ENCODE measurements at places on chromosomes 4 and X.

DNA sequence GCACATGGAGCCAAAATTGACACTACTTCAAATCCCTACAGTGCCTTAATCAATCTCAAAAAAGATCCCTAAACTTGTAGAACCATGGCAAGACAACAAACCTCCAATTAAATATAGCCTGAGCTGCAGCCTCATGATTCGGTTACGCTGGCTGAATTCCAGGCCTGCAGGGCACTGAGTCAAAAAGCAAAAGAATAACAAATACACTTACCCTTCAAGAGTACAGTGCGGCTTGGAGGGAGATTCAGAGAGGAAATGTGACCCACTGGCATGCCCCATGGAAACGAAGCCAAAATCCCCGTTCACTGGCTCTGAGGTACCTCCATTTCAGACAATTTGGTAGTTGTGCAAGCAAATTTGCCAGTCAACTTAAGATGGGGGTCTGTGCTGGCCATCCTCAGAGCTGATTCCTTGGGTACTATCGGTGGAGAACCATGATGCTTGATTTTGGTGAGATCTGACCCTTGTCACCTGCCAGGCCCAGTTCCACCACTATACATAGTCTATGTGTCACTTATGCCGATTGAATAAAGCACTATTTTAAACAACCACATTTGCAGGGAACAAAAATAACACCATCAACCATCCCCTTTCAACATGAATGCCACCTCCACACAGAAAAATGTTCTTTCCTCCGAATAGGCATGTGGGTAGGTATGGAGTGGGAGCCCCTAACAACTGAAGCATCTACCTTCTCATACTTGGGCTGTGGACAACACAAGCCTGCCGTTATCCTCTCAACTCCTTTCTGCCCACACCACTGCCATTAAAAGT lies 2.1 kb downstream of the C4orf54 start:
- DNase-seq = no peak

- peak; percentile 22 for DNase-seq
Observed at GRCh38 chr4:184514121-184514988, 40.0 kb upstream of the IRF2 start.

- no peak for DNase-seq
Observed at GRCh38 chrX:41382714-41383645, 49.0 kb downstream of the DDX3X start.

GRCh38 chr4:146207410-146207809 lies 6.9 kb upstream of the REELD1 start:
- no peak for DNase-seq

DNA sequence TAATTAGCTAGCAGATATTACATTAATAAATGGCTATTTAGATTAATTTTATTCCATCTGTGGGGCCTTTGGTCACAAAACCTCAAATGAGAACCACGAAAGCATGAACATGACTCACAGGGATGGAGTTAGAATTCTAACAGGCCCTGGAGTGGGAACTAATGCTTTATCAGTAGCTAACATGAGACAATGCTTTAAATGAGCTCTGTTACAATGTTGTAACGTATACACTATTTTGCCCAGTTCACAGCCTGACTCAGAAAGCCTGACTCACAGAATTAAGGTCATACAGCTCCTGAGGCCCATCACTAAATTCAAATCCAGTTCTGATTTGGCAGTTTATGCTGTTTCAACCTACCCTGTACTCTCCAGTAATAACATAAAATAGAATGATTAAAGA lies 23.2 kb downstream of the VEGFC start:
- peak; percentile 56 for DNase-seq

GRCh38 chrX:152831391-152831790 lies 528 bp downstream of the NSDHL start:
- DNase-seq = no peak

- DNase-seq = no peak
Observed at GRCh38 chr4:107006218-107006617, 29.9 kb downstream of the DKK2 start.

DNA sequence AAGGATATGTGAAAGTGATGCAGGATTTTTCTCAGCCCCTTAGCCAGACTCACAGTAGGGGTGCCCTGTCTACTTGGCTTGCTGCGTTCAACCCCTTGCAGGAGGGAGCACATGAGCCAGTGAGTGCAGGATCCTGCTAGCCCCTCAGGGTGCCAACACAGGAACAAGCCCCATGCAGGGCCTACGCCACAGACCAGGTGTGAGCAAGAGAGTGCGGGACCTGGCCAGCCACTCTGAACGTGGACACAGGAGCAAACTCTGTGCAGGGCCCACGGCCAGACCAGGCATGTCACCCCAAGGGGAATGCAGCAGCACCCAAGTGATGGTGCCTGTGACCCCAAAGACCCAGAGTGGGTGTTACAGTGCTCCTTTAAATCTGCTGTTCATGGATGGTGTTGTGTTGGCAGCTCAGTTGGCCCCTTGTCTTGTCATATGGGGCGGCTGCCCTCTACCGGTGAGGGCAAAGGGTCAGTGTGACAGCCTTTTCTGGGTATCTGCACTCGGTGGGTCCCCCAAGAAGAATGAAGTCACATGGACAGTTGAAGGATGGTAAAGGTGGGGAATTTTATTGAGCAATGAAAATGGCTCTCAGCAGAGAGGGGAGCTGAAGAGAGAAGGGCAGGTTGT lies 188.4 kb upstream of the MAOA start:
- DNase-seq = no peak

- no peak for DNase-seq
Observed at GRCh38 chr4:181562399-181562798, 680.8 kb upstream of the TENM3 start.

DNA sequence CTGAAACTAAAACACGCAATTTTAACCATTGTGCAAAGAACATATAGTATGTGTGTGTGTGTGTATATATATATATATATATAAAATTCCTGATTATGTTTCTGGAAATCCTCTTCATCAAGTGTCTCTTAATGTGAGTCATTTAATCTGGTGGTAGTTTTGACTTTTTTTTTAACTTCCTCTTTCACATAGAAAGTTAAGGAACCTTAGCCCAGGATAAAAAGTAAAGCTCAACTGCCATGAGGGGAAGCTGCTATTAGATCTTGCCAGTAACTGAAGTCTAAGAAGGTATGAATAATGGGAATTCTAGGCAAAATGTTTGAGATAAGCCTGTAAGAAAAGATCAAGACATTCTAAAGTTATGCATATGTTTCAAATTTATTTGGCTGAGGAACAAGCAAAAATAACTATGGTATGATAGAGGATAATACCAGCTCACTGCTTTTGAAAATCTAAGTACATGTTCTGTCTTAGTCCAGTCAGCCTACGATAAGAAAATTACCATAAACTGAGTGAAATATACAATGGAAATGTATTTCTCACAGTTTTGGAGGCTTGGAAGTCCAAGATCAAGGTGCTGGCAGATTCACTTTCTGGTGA lies 757.0 kb downstream of the TRAM1L1 start:
- no peak for DNase-seq

- no peak for DNase-seq
Observed at GRCh38 chrX:130801901-130802300, 101.1 kb downstream of the ENOX2 start.

GRCh38 chr4:139492429-139492828 lies 38.5 kb downstream of the RAB33B start:
- DNase-seq = no peak

DNA sequence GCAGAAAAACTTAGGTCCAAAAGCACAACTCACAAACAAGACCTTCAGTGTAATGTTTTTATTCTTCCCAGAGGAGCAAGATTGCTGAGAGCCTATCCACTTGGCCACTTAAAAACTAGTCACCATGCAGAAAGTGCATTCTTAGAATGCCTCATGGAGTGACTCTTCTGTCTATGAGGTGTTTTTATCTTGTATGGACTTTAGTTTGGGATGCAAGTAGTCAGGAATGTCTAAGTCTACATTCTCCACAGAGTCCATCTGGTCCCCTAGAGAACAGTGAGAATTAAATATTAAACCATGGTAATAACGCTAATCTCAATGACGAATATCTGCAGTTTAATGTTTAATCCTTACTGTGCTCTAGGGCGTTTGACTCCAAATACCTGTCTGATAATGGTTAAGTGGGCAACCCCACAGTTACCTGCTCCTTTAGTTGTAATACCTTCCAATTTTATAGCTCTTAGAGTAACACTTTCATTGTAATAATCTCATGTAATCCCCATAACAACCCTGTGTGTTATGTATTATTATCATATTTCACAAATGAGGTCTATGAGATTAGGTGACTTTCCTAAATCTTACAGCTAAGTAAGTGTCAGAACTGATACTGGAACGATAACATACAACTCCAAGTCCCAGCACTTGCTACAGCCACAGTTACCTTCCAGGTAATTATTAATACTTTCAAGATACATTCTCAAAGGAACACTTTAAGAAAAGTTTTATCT lies 235.6 kb upstream of the JADE1 start:
- peak; percentile 99 for DNase-seq

DNA sequence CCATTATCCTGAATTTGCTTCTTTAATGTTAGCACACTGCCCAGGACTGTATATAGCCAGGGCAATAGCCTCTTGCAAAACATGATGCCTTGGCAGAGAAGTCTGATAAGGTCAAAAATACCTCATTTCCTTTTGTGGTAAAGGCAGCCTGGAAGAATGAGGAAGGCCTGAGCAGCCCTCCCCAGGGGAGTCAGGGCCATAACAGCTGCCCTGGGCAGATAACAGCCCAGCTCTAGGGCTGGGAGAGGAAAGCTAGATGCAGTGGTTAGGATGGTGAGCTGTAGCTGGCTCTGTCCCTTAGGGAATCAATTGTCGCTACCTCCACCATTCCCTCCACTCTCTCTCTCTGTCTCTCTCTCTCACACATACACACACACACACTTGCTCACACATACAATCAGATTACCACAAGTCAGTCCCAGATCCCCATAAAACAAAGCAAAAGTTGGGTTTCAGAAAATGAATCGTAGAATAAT lies 29.2 kb downstream of the EFHC2 start:
- DNase-seq = peak; percentile 15

- DNase-seq = no peak
Observed at GRCh38 chrX:153925387-153925738, 701 bp downstream of the ARHGAP4 start.

DNA sequence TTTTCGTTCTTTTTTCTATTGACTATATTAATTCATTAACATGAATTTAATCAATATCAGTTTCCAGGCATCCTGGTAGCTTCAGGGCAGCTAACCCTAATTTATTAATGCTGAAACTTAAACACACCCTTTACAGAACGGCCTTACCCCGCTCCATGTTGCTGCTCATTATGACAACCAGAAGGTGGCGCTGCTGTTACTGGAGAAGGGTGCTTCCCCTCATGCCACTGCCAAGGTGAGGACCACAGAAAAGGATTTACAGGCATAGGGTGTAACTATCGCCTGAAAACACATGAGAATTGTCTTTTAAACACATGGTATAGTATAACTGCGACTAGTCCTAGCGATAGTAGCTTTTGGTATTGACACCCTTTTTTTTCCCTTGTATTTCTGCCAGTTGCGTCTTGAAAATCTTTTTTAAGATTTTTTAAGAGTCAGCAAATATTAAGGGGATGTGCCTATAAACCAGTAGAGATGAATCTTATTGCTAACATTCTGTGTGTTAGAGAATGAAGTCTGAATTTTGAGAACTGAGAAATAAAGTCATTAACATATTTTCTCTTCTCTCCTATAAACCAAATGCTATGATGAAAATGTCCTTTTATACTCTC lies 229.0 kb downstream of the ANK2 start:
- DNase-seq = no peak

GRCh38 chr4:3304831-3305609 lies 12.2 kb downstream of the RGS12 start:
- no peak for DNase-seq

GRCh38 chr4:23855912-23856605 lies 33.8 kb downstream of the PPARGC1A start:
- DNase-seq = no peak

DNA sequence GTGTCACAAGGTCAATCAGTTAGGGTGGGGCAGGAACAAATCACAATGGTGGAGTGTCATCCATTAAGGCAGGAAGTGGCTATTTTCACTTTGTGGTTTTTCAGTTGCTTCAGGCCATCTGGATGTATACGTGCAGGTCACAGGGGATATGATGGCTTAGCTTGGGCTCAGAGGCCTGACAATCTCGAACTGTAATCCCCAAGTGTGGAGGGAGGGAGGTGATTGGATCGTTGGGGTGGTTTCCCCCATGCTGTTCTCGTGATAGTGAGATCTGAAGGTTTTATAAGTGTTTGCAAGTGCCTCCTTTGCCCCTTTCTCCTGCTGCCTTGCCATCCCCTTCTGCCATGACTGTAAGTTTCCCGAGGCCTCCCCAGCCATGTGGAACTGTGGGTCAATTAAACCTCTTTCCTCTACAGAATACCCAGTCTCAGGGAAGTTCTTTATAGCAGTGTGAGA lies 36.7 kb upstream of the STS start:
- DNase-seq = no peak

DNA sequence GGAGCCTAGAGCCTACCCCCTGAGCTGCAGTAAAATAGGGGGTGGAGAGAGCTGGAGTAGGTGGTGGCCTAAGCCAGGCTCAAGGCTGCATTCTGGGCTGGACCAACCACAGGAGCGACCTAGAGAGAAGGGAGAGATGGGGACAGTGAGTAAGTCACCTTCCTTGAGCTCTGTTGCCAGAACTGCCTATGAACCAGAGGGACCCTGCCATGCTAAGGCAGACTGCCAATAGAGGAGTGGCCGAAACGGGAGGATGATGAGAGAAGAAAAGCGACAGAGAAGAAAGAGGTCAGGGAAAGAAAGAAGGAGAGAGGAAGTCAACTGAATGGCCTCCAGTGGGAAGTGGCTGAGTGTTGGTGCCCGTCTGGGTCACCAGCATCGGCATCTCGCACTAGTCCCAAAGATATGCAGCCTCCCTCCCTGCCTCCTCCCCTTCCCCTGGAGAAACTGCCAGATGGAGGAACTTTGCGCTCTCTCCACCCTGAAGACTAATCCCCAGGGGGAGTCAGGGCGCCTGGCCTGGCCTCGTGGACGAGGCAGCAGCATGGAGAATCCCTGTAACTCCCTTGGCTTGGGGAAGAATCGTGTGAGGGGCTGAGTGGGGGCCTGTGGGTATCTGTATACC lies 28.8 kb downstream of the ELF4 start:
- DNase-seq = no peak

Measured in epithelial cell of proximal tubule (primary cell).